H7 (cell line): ENCODE measurements at places on chromosomes 2 and 18.

DNA sequence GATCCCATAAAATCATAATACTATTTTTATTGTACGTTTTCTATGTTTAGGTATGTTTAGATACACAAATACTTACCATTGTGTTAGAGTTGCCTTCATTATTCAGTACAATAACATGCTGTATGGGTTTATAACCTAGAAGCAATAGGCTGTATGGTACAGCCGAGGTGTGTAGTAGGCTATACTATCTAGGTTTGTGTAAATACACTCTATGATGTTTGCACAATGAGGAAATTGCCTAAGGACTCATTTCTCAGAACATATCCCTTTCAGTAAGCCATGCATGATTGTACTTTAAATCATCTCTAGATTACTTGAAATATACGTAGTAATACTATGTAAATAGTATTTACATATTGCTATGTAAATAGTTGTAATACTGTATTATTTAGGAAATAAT, 156.7 kb downstream of the CDCA7 start:
- DNase-seq = no peak

DNA sequence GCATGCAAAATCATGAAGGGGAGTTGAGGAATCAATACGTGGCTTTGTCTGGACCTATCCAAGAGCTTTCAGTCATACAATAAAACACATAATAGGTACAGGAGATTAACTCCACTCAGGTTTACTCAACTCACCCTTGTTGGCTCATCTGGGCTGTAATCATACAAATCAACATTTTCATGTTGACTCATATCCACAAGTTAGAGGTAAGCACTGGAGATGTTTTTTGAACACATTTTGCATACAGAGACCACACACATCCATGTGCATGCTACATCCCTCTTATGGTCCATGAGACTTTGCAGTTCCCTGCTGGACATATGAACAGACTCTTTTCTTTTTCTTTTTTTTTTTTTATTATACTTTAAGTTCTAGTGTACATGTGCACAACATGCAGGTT, 336.9 kb upstream of the PIK3C3 start:
- no peak for DNase-seq

DNA sequence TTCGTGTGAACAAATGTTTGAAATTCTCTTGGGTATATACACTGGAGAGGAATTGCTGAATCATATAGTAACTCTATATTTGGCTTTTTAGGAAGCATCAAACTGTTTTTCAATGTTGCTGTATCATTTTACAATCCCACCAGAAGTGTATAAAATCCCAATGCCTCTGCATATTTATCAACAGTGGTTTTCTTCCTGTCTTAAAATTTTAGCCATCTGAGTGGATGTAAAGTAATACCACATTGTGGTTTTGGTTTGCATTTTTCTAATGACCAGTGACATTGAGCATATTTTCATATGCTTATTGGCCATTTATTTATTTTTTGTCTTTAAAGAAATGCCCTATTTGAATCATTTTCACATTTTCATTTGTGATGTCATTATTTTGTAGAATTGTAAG, 22.8 kb upstream of the LRP1B start:
- DNase-seq = no peak

DNA sequence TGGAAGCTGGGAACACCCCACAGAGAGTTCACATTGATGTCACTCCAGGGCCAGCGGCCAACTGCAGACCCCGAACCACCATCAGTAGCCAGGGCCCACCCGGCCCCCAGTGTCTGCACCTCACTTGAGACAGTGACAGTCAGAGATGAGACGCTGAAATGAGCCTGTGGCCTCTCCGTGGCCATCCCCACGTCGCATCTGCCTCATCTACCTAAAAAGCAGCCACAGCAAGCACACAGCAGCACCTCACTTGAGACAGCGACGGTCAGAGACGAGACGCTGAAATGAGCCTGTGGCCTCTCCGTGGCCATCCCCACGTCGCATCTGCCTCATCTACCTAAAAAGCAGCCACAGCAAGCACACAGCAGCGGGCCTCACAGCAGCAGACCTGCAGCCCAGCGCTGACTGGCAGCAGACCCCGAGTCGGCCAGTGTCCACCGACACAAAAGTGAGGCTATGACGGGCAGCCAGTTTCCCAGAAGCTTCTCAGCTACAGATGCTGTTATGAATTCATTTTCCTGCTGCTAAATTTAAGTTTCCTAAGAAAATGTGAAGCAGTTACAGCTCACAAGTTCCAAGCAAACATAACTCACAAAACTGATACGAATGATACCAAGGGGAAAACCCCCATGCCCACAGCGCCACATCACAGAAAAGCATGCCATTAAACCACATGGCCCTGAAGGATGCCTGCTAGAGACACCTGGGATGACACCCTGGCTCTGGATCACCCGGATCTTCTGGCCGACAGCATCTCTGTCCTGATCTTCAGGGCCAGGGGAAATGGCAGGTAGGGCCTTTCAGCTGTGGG, 27.7 kb downstream of the SNORC start:
- peak; percentile 41 for DNase-seq

GRCh38 chr2:6381326-6381725, 484.4 kb downstream of the CMPK2 start:
- no peak for DNase-seq
